Omental fat pad (tissue), 4 donors: ENCODE measurements at places on chromosomes 6 and 20. TPM values are rescaled to one million over a fixed set of nuclear protein-coding genes. Genes with fewer than 3 reads are reported as not detected.

SAPCD1 gene
- total RNA-seq, result not detected

SLC22A16 gene
- 4.2 TPM for total RNA-seq

TFAP2A gene
- not detected for total RNA-seq

BMP7 gene
- 1.1 TPM for total RNA-seq

OGFRL1 gene
- 78.5 TPM for total RNA-seq

LCA5 gene
- 4.7 TPM for total RNA-seq

TAP2 gene
- total RNA-seq, result 12.7 TPM

TRIM26 gene
- total RNA-seq, result 32.5 TPM

CDYL gene
- 33.8 TPM for total RNA-seq

CLPSL1 gene
- not detected for total RNA-seq

EPPIN gene
- not detected for total RNA-seq

RIN2 gene
- total RNA-seq, result 40.2 TPM

COL20A1 gene
- total RNA-seq, result not detected

DLK2 gene
- not detected for total RNA-seq

PSMB8 gene
- 38.5 TPM for total RNA-seq

C20orf202 gene
- 0.28 TPM for total RNA-seq

NRSN2 gene
- 17.4 TPM for total RNA-seq

ULBP2 gene
- 2.5 TPM for total RNA-seq

APOBEC2 gene
- not detected for total RNA-seq

TUBB1 gene
- total RNA-seq, result 0.47 TPM

C20orf204 gene
- total RNA-seq, result 6.5 TPM

LHFPL5 gene
- not detected for total RNA-seq

PRPH2 gene
- total RNA-seq, result 0.38 TPM

LINC00237 gene
- total RNA-seq, result not detected

KHDC1L gene
- not detected for total RNA-seq

SLC16A10 gene
- total RNA-seq, result 19.1 TPM

PKHD1 gene
- not detected for total RNA-seq

UNC93A gene
- not detected for total RNA-seq

PFDN4 gene
- 53.4 TPM for total RNA-seq

DSP gene
- 39.3 TPM for total RNA-seq

LY6G6C gene
- not detected for total RNA-seq

RAB44 gene
- 0.19 TPM for total RNA-seq

OR2J3 gene
- not detected for total RNA-seq

MUC22 gene
- not detected for total RNA-seq

BNIP5 gene
- total RNA-seq, result not detected

GJA10 gene
- not detected for total RNA-seq

MUC21 gene
- total RNA-seq, result not detected

NRN1 gene
- 18.6 TPM for total RNA-seq

HAO1 gene
- not detected for total RNA-seq
